Activated gamma-delta T cell treated with Interleukin-2 at 50 U/mL for 16 hours (primary cell): ENCODE measurements at places on chromosomes 16 and 17.

DNA sequence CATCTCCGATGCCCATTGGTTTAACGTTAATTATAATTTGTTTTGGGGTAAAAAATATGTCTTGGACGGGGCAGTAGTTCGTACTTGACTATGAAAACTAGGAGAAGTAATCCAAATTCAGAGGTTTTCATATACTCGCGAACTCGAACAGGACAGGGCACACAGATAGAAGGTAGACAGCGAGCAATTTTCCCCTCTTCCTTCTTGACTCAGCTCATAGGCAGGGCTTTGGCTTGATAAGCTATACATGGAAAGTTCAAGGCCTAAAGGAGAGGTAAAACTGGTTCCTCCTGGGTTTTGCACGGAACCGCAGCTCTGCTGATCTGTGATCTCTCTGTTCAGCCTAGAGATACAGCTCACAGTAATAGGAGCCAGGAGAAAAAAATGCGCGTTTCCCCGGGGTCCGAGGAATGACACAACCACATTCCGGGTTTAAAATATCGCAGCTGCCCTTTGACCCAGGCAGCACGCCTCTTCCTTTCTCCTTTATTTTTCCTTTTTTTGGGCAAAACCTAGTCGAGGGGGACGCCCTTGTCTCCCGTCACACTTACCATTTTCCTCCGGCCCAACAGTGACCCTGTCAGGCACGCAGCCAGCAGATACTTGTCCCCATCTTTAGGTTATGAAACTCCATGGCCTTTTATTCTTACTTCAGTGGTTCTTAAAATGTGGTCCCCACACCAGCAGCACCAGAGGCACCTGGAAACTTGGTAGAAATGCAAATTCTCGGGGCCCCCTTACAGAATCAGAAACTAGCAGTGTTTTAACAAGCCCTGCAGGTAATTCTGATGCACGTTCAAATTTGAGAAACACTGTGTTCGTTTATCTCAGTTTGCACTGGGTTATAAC lies 1.7 kb upstream of the LASP1 start:
- no peak for DNase-seq

GRCh38 chr17:18041776-18042175 lies 2.6 kb downstream of the GID4 start:
- DNase-seq, result no peak

DNA sequence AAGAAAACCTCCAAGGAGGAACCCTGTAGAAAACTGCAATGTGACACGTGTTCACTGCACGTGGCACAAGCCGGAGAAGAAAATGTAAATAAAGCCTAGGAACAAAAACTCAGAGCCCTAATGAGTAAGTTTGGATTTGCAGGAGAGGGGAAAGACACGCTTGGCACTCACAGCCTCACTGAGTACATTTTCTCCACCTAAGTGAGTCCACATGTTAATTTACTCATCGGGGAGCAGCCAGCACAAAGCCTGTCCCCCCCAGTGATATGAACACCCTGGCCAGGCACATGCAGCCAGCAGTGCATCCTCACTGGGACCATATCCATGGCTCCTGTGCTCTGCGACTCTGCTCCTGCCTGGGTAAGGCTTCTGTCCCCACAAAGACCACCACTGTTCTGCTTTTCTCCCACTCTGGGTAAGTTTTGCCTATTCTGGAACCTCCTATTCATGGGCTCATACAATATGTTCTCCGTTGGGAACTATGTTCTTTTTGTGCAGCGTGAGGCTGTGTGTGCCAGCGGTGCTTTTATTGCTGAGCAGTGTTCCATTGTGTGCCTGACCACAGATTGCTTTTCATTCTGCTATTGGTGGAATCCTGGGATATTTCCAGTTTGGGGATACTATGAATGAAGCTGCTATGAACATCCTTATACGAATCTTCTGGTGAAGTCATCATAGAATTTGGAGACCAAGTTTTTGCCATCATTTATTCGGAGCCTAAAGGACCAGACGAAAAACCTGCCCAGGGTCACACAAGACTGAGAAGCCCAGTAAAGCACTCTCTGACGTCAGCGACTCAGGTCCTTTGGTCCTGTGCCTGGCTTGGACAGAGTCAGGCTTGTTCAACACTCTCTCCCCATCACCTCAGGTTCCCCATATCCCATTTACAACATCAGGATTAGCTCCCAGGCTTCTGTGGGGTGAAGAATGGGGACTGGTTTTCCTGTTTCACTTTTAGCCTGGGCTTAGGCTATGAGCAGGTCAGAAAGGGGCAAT lies 53.3 kb downstream of the RNF112 start:
- no peak for DNase-seq

DNA sequence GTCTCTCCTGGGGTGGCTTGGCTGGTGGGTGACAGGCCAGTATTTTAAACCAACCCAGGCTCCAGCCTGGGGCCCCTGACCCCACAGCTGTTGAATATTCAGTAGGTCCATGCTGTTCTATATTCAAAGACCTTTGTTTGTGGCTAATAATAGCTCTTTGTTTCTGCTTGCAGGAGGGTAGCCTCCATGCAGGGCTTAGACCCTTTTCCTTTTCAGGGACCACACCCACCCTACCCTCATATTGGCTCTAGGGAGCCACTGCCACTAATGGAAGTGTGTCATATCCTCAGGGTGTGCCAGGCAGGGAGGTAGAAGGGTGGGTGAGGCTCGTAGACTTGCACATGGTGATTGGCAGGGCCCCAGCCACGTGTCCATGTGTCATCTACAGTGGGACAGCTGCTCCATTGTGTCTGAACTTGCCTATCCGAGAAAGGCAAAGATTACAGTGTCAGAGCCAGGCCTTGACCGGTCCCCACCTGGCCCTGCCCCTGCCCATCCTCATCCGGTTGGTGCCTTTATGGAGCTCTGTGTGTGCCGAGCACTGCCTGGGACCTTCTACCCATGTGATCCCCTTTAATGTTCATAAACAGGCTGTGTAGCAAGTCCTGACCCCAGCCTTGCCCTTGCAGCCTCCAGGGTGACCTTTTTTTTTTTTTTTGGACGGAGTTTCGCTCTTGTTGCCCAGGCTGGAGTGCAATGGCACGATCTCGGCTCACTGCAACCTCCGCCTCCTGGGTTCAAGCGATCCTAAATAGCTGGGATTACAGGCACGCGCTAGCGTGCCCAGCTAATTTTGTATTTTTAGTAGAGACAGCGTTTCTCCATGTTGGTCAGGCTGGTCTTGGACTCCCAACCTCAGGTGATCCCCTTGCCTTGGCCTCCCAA lies 22.1 kb downstream of the TMC7 start:
- no peak for DNase-seq

DNA sequence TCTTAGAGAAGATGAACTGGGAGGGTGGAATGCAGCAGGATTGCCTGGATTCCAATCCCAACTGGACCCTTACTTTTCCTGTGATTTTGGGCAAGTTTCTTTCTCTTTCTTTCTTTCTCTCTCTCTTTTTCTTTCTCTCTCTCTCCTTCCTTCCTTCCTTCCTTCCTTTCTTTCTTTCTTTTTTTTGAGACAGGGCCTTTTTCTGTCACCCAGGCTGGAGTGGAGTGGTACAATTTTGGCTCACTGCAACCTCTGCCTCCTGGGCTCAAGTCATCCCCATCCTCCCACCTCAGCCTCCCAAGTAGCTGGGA lies 20.5 kb downstream of the CDH1 start:
- DNase-seq, result no peak

DNA sequence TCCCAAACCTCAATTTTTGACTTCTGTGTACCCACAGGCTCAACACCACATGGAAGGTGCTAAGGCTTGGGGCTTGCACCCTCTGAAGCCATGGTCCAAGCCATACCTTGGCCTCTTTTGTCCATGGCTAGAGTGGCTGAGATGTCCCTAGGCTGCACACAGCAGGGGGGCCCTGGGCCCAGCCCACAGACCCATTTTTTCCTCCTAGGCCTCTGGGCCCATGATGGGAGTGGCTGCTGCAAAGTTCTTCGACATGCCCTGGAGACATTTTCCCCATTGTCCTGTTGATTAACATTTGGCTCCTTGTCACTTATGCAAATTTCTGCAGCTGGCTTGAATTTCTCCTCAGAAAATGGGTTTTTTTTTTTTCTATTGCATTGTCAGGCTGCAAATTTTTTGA lies 47.0 kb downstream of the TBC1D26 start:
- no peak for DNase-seq

- DNase-seq, result no peak
Observed at GRCh38 chr17:60610473-60610872, 10.5 kb downstream of the PPM1D start.

GRCh38 chr17:75039238-75039637 lies 7.5 kb downstream of the ATP5PD start:
- DNase-seq, result no peak

- DNase-seq, result no peak
Observed at GRCh38 chr17:80284631-80285030, 24.0 kb downstream of the RNF213 start.

GRCh38 chr16:48373258-48374029 lies 11.8 kb downstream of the SIAH1 start:
- DNase-seq, result no peak

- no peak for DNase-seq
Observed at GRCh38 chr17:44352828-44353671, 7.9 kb downstream of the GRN start.
